ENCODE measurements at places on chromosomes 3 and 15.

DNA sequence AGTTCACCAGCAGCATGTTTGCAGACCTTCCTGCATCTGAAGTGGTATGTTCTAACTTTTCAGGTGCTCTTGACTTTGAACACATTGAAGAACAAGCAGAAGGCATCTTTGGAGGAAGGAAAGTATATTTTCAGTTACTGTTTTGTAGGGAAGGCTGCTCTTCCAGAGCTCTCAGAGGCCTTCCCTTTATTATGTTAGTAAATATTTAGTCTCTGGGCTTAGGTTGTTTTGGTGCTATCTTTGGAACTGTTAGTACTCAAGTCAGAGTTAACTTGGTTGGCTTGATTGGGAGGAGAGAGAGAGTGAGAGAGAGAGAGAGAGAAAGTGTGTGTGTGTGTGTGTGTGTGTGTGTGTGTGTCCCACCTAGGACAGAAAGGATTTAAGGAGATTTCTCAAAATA is 188.2 kb downstream of the ITPR1 start:
- DNase-seq, result no peak

DNA sequence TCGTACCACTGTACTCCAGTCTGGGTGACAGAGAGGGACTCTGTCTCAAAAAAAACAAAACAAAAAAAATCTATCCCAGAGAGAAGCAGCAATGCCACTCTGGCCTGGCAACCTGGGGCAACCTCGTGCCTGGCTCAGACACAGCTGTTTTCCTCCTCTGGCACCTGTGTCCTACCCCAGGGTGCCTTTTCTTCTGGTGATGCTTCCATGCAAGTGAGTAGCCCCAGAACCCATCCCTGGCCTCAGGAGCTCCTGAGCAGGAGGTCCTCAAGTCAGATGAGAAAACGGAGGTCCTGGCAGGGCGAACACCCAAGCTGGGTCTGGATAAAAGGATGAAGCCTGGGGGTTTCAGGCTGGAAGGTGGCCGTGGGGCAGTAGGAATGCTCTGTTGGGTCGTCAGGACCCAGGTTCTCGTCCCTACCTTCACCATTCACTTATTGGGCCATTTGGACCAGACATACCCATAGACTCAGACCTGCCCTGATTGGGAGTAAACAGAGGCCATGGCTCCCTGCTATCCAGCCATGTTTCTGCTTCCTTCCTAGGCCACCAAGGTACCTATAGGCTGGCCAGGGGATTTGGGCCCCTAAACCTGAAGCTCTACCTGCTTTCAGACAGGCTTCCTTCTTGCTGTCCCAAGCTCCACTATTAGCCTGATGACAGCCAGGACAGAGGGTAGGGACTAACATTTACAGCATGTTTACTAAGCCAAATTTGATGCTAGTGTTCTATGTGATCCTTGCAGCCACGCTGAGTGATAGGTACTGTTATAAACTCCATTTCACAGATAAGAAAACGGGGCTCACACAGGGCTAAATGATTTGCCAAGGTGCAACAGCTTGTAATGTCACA is 102.2 kb downstream of the DAPK2 start:
- no peak for DNase-seq

DNA sequence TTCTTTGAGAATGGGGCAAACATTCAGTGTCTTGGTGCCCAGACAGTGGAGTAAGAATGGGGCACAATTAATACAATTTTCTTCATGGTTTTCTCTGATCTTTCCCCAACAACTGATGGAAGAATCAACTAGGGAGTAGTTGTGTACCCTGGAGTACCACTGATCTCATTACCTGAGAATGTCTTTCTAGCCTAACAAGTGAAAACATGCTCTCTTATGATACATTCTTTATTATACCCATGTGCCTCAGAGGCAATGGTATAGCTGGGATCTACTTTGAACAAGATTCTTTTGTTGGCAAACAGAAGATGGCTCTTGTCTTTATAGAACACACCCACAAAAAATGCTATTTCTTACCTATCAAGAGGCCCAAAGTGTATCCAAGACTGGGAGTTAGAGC is 250.6 kb upstream of the CMC1 start:
- no peak for DNase-seq

GRCh38 chr3:174614036-174614435 is 245.1 kb upstream of the NAALADL2 start:
- DNase-seq, result peak; percentile 34

- DNase-seq, result no peak
These were observed 302.5 kb upstream of the AZI2 start for GRCh38 chr3:28651159-28651558.

- no peak for DNase-seq
These were observed 64.2 kb downstream of the MAGI1 start for GRCh38 chr3:65974509-65974908.

GRCh38 chr3:54547051-54547450 is 380.8 kb downstream of the LRTM1 start:
- no peak for DNase-seq

DNA sequence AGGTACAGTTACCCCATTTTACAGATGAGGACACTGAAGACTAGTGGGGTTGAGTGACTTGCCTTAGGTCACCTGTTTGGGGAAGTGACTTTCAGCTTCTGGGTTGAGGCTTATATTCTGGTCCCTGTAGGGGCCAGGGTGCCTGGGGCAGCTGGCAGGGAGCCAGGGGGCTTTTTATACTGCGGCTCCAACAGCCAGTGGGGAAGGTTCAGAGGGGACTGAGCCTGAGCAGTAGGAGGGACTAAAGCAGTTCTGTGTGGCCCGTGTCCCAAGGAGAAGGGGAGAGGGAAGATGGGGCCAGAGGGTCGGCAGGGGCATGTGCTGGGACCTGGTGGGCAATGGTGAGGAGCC is 37.7 kb downstream of the SLC6A6 start:
- DNase-seq, result no peak

DNA sequence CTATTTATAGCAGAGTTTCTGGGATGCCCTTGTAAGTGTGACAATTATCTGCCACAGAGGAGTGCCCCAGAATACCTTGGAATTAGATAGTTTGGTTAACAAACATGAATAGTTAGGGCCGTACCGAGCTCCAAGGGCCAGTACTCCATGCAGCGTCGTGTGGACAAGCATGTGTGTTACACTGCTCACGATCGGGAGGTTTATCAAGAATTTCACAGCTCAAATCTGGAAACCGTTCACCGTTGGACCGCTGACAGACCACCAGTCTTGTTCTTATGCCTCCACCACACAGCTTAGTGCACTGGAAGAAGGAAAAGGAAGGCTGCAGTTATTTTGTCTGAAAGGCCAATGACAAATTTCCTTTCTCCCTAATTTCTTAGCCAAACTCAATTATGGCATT is 93.7 kb downstream of the ADAMTS9 start:
- peak; percentile 38 for DNase-seq

GRCh38 chr3:56800832-56801661 is 702 bp downstream of the ARHGEF3 start:
- DNase-seq, result peak; percentile 25

- no peak for DNase-seq
These were observed 7.7 kb downstream of the SNX4 start for GRCh38 chr3:125512135-125512920.

DNA sequence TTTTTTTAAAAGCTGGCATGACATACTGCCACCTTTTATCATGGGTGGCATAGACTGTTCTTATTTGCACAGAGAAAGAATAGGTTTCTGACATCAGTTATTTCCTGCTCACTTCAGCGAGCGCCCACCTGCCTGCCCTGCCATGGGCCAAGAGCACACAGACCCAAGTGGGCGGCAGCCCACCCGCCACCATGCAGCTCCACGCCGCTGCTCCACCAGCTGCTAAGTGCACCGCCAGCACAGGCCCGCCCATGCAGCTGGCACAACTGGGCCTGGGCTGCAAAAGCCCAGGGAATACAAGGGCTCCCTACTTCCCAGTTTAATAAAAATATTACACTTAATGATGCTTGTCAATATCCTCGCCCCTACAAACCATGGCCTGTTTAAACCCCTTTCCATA is 15.4 kb downstream of the ZNF148 start:
- no peak for DNase-seq

DNA sequence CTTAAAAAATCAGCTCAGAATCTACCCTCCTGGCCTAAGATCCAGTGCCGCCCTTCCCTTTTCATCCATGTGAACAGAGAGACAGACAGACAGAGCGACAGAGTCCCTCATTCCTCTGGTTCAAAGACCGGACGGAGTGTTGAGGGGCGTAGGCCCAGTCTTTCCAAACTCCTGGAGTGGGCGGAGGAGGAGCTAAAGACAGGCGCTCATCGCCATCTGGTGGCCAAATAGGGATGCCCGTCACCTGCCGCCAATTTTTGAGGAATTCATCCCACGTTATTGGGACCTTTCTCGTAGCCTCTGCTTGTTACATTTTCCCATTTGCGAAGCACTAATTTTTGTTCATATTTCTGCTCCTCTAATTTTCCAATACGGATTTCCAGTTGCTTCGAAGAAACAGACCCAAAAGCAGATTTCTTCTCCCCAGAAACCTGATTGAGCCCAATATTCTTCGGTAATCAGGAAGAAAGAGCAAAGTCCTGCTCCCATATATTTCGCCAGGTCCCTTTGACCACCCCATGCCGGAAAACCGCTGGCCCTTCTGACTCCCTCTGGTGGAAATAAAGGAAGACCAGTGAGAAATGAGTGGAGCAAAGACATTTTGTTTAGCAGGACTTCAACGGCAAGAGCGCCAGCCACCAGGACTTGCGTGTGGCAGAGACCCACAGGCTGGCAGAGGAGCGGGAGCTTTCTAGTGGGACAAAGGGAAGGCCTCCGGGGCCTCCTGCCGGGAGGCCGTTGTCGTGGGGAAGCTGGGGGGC is 88.0 kb downstream of the LRRK1 start:
- peak; percentile 89 for DNase-seq

DNA sequence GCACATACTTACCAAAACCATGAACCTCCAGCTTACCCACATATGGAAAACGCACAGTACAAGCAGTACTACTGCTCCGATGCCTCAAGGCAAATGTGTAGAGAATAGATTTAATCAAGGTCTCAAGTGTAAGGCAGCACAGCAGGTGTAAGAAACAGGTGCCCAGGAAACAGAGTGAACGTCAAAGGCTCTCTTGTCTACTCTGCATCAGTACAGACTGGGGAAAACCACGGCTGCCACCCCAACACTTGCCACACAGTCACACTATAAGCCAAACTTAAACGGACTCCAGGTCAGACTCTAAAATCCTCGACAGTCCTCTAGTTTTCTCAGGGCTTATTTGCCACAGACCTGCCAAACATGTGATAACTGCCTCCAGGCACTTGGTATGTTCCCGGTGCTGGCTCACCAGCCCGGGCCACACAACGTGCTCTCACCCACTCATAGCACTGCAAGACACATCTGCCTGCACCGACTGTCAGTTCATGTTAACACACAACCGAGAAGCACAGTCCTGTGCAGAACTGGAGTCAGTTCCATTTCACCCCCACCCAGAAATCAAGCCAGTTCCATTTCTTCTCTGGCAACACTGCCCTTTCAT is 30.6 kb downstream of the ABCC5 start:
- DNase-seq, result no peak

GRCh38 chr15:67820992-67821783 is 4.1 kb upstream of the SKOR1 start:
- DNase-seq, result peak; percentile 87

GRCh38 chr15:68585574-68586273 is 6.9 kb downstream of the CORO2B start:
- no peak for DNase-seq

All from right hindlimb (tissue), 1 donor.